ENCODE measurements at places on chromosomes 2 and 18.

- H3K27me3 ChIP-seq = no peaks in the 10 kb centered on the region
- no peaks in the 10 kb centered on the region for H3K36me3 ChIP-seq
- no peak for DNase-seq
- no peak overlapping the region for H3K4me3 ChIP-seq
- H3K27ac ChIP-seq = no peak overlapping the region
- H3K4me1 ChIP-seq = peaks cover 38% of the 10 kb centered on the region
Observed at GRCh38 chr2:64716569-64716968, 62.9 kb upstream of the SERTAD2 start.

DNA sequence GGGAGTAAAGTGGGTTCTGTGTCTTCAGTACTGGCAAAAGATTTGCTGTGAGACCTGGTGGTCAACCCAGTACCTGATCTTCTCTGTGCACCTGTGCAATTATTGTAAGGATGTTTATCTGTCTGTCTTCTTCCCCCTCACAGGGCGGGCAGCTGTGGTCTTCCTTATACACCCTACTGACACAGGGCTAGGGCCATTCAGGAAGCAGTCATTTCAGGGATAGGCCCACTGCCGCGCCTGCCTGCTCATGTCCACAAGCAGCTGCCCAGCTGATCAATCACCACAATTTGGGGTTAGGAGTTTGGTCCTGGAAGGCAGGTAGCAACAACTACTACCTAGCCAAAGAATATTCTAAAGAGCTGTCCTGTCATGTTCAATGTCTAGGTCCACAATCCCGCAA lies 1.2 kb upstream of the CNNM4 start:
- H3K27me3 ChIP-seq = no peaks in the 10 kb centered on the region
- no peaks in the 10 kb centered on the region for H3K36me3 ChIP-seq
- H3K4me3 ChIP-seq = peak overlapping the region; percentile 59
- DNase-seq = no peak
- H3K27ac ChIP-seq = no peak overlapping the region

DNA sequence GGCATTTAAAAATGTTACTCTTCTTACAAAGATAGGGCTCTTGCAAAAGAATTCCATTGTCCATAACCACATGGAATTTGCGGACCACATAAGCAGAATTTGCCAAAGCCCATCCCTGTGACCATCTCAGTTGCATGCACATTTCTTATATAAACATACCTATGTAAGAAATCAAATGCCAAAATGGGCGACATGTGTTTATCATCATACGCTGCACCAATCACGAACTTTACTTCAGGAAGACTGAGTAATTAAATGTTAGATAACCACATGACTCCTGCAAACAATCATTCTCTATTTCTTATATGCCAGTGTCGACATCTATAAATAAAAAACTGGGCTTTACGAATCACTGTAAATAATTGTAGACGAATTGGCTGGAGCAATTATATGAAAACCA lies 186.1 kb upstream of the RBMS1 start:
- no peaks in the 10 kb centered on the region for H3K36me3 ChIP-seq
- no peaks in the 10 kb centered on the region for H3K4me1 ChIP-seq
- no peak overlapping the region for H3K4me3 ChIP-seq
- no peak for DNase-seq
- no peak overlapping the region for H3K27ac ChIP-seq
- H3K27me3 ChIP-seq = no peaks in the 10 kb centered on the region

- H3K4me3 ChIP-seq = no peak overlapping the region
- no peak for DNase-seq
- no peaks in the 10 kb centered on the region for H3K27me3 ChIP-seq
- no peaks in the 10 kb centered on the region for H3K36me3 ChIP-seq
- no peaks in the 10 kb centered on the region for H3K4me1 ChIP-seq
- no peak overlapping the region for H3K27ac ChIP-seq
Observed at GRCh38 chr18:32441533-32441932, 29.1 kb downstream of the GAREM1 start.

DNA sequence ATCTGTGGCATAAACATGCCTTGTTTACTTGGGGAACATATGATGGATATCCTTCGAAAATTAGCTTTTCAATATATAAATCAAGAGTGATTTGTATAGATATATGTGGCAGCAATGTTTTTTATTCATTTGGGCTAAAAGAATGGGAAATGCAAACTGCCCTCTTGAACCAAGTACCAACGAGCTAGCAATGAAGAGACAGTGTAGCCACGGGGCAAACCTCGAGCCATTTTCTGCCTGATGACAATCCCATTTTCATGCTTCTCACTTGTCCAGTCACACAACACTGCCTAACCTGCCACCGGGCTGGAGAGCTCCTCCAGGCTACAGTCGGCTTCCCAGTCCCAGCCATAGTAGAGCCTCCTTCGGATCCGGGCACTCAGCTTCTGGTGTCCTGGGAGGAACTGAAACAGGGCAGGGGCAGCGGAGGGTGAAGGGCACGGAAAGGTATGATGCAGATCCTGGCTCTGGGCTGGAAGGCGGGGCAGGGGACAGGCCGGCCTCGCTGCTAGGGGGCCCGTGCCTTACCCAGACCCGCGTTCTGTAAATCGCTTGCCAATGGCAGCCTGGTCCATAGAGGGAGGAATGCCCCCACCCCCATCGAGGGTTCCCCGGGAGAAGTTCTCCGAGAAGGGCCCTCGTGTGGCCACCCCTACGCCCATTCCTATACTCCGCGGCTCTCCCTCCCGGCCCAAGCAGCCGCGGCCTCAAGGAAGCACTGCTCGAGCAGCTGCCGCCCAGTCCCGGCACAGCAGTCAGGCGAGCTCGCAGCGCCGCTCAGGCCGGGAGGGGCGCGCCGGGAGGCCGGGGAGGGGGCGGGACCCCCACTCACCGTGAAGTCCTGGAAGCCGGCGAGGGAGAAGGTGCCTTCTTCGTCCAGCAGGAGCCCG lies 552 bp downstream of the CNPPD1 start:
- H3K27ac ChIP-seq = peak overlapping the region; percentile 88
- peaks cover 22% of the 10 kb centered on the region for H3K4me1 ChIP-seq
- peaks cover 17% of the 10 kb centered on the region for H3K36me3 ChIP-seq
- no peaks in the 10 kb centered on the region for H3K27me3 ChIP-seq
- peak overlapping the region; percentile 81 for H3K4me3 ChIP-seq
- peak; percentile 84 for DNase-seq

- no peaks in the 10 kb centered on the region for H3K27me3 ChIP-seq
- no peak for DNase-seq
- peaks cover 26% of the 10 kb centered on the region for H3K4me1 ChIP-seq
- no peaks in the 10 kb centered on the region for H3K36me3 ChIP-seq
- no peak overlapping the region for H3K4me3 ChIP-seq
- H3K27ac ChIP-seq = no peak overlapping the region
Observed at GRCh38 chr2:30152385-30152784, 5.6 kb downstream of the YPEL5 start.

DNA sequence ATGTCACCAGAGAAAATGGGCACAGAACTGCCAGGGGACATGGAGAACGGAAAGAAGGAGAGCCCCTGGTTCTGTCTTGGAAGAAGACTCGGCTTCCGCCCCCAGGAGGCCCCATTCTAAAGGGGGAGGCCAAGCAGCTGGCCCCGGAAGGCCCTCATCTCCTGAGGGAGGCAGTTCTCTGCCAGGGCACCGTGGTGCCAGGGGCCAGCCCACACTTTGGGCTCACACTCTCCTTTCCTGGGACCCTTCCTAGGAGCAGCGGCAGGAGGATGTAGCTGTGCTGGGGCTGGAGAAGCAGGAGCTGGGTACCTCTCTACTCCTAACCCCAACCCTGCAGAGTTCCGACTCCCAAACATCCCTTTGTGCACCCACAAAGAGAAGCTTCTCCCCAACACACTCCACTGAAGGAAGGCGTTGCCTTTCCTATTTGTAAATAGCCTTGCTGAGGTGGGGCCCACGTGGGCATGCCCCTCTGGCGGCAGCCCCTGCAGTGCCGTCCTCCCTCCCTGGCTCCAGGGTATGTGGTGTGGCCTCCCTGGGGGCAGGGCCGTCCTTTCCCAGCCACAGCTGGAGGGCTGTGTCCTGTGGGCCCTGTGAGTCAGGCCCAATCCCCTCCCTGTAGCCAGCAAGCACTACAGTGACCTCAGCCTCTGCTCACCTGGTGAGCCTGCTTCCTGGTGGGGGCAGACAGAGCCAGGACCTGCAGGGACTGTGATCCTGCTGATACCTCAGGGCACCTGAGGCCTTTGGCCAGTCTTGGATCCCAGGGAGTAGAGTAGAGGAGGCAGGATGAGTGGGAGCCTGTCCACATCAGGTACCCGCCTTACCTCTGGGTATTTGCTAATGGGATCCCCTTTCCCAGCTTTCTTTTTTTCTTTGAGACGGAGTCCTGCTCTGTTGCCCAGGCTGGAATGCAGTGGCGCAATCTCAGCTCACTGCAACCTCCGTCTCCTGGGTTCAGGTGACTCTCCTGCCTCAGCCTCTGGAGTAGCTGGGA lies 26.6 kb downstream of the ZFP36L2 start:
- H3K4me1 ChIP-seq = peaks cover 7% of the 10 kb centered on the region
- DNase-seq = no peak
- H3K36me3 ChIP-seq = no peaks in the 10 kb centered on the region
- no peak overlapping the region for H3K27ac ChIP-seq

DNA sequence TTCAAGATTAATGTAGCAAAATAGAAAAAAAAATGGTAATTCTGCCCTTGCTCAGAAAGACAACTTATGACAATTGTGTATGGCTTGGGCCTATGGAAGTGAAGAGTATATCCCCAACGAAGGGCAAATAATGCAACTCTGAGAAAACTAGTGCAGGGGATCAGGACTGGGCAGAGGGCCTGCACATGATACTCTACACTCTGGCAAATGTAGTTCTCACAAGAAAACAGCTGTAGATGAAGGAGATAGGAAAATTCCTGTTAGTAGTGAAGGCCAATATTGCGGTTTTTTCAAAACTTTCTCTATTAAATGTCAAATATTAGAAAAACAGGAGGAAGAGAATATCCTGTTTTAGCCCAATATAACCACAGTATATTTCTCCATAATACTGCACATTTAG lies 77.8 kb downstream of the SCN9A start:
- DNase-seq = no peak
- H3K4me3 ChIP-seq = no peak overlapping the region
- H3K36me3 ChIP-seq = no peaks in the 10 kb centered on the region
- H3K4me1 ChIP-seq = no peaks in the 10 kb centered on the region
- no peaks in the 10 kb centered on the region for H3K27me3 ChIP-seq

DNA sequence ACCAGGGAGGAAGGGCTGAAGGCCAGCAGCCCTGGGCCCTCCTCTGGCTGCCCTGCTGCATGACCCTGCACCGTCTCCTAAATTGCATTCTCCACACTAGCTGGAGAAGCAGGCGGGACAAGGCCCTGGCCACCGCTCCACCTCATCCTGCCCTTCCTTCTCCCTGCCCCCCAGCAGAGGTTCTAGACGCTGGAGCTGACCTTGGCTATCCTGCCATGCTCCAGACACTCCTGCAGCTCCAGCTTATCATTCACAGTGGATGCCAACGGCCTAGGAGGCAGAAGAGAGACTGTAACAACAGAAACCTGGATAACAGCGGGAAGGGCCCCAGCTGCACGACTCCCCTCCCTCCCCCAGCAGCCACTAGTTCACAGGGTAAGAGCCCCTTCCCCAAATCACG lies 68.4 kb upstream of the POMC start:
- no peak overlapping the region for H3K4me3 ChIP-seq
- H3K4me1 ChIP-seq = no peaks in the 10 kb centered on the region
- no peaks in the 10 kb centered on the region for H3K36me3 ChIP-seq

GRCh38 chr2:6937157-6937556 lies 19.9 kb downstream of the RNF144A start:
- H3K36me3 ChIP-seq = no peaks in the 10 kb centered on the region
- H3K27ac ChIP-seq = no peak overlapping the region
- H3K4me1 ChIP-seq = no peaks in the 10 kb centered on the region
- no peak overlapping the region for H3K4me3 ChIP-seq
- H3K27me3 ChIP-seq = no peaks in the 10 kb centered on the region
- no peak for DNase-seq

GRCh38 chr2:46065152-46065551 lies 232.1 kb upstream of the EPAS1 start:
- H3K4me1 ChIP-seq = no peaks in the 10 kb centered on the region
- H3K27me3 ChIP-seq = no peaks in the 10 kb centered on the region
- DNase-seq = no peak
- no peak overlapping the region for H3K27ac ChIP-seq
- no peak overlapping the region for H3K4me3 ChIP-seq
- no peaks in the 10 kb centered on the region for H3K36me3 ChIP-seq

DNA sequence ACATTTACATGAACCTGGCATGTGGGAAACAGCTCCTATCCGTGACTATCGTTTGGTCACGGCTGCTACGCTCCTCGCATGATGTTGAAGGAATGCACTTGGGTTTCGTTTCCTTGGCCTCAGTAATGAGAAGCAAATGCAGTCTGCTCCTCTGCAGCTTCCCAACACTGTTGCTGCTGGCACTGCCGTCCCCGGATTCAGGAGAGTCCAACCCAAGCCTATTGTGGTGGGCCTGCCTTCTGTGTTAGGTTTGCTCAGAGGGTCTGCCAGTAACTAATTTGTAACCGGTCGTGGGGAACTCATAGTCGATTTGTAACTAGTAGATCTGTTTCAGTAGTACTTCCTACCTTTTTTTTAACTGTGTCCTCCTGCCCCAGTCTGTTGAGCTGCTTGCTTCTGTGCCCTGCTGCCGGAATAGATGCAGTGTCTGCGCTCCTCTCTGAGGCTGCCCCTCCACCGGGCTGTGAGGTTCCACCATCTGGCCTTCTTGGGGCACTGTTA lies 58.4 kb downstream of the WDSUB1 start:
- no peaks in the 10 kb centered on the region for H3K27me3 ChIP-seq
- no peak for DNase-seq
- no peaks in the 10 kb centered on the region for H3K4me1 ChIP-seq
- no peak overlapping the region for H3K4me3 ChIP-seq
- no peaks in the 10 kb centered on the region for H3K36me3 ChIP-seq

- no peak for DNase-seq
- no peak overlapping the region for H3K4me3 ChIP-seq
- H3K27me3 ChIP-seq = no peaks in the 10 kb centered on the region
- H3K27ac ChIP-seq = no peak overlapping the region
- no peaks in the 10 kb centered on the region for H3K36me3 ChIP-seq
- no peaks in the 10 kb centered on the region for H3K4me1 ChIP-seq
Observed at GRCh38 chr18:48847807-48848486, 102.8 kb downstream of the SMAD7 start.

DNA sequence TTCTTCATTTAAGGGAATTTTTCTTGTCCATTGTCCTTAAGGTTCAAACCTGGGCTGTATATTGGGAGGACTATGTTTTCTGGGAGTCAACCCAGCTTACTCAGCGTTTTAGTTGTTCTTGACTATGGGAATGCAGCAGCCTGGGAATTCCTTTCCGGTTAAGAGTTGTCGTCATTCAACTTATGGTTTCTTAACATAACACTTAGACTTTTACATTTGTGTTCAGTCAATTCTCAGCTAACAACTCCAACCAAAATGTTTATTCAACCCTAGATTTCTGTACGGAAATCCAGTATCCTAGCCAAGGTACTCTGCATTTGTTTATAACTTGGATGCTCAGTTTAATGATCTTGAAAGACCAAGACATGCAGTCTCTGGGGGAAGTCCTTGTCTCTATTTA lies 960.9 kb downstream of the CBLN2 start:
- H3K27ac ChIP-seq = no peak overlapping the region
- H3K4me3 ChIP-seq = no peak overlapping the region
- no peak for DNase-seq
- no peaks in the 10 kb centered on the region for H3K27me3 ChIP-seq
- H3K4me1 ChIP-seq = no peaks in the 10 kb centered on the region
